ENCODE measurements at places on chromosomes 12 and 14.

GRCh38 chr12:75047885-75048525 is 161.6 kb downstream of the KCNC2 start:
- no peak for DNase-seq

- DNase-seq: no peak
Measured at GRCh38 chr12:39902821-39903220, 203.1 kb downstream of the SLC2A13 start.

DNA sequence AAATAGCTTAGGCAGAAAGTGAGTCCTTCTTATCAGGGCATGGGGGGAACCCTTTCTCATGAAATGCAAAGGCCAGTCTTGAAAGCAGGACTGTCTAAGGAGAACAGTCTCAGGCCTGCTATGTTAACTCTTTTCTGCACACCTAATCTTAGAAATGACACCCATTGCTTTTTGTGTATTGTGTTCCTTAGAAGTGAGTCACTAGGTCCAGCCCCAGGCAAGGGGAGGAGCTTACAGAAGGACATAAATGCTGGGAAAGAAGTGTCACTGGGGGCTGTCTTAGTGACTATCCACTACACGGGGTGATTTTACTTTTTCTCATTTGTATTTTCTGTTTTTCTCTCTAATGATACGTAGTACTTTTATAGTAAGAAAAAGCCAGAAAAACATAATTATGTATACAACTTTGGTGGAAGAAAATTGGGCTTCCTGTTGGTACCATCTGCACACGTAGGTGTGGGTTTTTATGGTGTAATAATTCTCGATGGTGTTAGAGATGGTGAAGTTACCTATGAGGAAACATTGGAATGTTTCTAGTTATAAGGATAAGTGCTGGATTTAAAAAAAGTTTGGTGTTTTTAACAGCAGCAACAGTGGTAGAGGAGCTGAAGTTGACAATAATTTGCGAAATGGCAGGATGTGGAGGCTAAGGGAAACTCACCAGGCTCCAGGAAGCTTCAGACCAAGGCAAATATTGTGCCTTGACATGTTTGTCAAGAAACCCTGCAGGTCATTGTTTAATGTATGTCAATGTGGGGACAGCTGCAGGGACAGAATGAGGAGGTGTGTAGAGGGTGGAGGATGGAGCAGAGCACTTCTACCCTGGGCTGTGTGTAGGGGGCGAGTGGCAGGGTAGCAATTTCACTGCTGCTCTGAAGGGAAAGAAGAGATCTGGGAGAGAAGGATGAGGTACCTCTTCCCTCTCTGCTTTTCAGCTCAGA is 214.9 kb downstream of the KTN1 start:
- no peak for DNase-seq

- no peak for DNase-seq
Measured at GRCh38 chr12:62868820-62869219, 66.1 kb downstream of the PPM1H start.

- no peak for DNase-seq
Measured at GRCh38 chr12:24555730-24556129, 393.2 kb downstream of the BCAT1 start.

DNA sequence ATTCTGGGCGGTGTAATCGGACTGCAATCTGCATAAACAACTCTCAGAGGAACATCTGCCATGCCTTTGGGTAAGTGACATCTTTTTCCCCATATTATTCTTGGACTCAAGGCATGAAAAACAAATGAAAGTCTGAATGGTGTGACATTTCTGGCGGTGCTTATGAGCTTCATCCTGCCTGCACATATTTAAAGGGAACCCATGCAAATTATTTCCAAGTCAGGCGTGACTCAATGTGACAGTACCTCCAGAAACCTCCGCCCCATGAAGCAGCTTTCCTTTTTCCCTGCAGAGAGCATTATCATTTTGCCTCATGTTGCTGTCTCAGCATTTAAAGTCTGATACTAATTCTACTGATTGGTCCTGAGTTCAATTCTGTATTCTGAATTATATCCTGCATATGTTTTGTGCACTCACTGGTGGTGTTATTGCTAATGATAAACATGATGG is 585.4 kb downstream of the SNAPC1 start:
- no peak for DNase-seq

DNA sequence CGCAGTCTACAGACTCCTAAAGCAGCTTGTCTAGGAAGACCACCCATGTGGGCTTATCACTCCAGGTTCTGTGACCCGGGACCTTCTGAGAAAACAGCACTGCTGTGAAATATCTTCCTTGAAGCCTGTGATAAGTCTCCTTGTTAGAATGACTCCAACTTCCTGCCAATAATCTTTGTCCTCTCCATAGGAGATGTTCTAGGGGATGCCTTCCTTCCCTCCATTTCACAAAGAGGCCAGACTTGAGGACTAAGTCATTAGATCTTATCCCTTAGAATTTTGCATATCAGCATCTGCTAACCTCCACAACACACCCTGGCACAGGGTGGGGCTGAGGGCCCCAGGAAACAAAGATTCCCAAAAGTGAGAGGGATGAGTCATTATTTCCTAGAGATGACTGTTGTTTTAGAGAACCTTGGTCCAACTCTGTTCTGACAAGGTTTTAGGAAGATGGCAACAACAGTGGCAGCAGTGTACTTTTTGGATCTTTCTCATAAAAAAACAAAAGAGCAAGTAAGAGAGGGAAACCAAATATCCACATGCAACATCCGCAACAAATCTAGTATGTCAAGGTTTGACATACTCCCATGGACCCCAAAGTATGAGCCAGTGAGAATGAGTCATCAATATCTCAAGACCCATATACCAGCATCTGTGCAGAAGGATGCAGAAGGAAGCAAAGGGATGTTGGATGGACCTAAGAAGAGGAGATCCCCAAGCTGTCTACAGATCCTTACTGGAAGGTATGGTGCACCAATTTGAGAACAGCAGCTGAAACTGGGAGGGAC is 6.0 kb downstream of the LTB4R start:
- no peak for DNase-seq

GRCh38 chr12:1932264-1932777 is 13.9 kb upstream of the CACNA2D4 start:
- no peak for DNase-seq

- no peak for DNase-seq
Measured at GRCh38 chr12:92879698-92880322, 49.3 kb downstream of the EEA1 start.

GRCh38 chr12:13004361-13004760 is 4.3 kb upstream of the HEBP1 start:
- no peak for DNase-seq

- DNase-seq: peak; percentile 8
Measured at GRCh38 chr14:23182372-23183157, 895 bp downstream of the SLC7A8 start.

DNA sequence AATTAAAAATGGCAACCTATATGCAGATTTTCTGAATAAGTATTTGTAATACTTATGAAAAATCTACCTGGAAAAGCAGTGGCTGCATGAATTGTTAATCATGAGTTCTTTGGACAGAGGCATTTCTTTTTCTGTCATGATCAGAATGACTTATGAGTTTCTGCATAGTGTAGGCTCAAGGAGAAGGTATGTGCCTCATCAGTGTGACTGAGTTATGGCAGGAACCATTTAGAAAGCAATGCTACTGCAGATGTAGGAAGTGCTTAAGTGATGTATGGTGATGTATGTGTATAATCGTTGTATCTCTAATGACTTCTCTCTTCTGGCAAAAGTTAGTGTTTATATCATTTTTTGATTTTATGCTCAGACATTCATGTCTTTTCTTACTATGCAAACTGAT is 816.4 kb upstream of the FBXO33 start:
- no peak for DNase-seq

DNA sequence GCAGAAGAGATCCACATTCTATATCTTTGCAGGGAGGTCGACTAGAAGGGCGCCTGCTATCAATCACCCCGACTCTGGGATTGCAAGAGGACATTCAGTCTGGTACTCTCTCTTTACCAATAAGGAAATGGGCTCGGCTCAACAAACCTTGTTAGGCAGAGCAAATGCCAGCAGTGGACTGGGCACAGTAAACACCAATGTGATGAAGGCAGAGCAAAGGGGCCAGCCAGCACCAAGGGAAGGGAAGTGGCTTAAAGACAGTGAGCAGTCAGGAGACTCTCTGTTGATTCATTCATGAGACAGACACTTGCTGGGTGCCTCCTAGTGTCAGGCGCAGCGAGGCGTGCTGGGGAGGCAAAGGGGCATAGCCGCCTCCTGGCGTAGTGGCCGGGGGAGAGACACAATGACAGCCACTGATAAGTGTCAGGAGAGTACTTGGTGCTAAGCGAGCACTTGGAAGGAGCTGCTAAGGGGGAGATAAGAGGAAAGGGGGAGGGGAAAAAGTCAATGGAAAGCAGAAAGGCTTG is 34.1 kb downstream of the TMCC3 start:
- no peak for DNase-seq

DNA sequence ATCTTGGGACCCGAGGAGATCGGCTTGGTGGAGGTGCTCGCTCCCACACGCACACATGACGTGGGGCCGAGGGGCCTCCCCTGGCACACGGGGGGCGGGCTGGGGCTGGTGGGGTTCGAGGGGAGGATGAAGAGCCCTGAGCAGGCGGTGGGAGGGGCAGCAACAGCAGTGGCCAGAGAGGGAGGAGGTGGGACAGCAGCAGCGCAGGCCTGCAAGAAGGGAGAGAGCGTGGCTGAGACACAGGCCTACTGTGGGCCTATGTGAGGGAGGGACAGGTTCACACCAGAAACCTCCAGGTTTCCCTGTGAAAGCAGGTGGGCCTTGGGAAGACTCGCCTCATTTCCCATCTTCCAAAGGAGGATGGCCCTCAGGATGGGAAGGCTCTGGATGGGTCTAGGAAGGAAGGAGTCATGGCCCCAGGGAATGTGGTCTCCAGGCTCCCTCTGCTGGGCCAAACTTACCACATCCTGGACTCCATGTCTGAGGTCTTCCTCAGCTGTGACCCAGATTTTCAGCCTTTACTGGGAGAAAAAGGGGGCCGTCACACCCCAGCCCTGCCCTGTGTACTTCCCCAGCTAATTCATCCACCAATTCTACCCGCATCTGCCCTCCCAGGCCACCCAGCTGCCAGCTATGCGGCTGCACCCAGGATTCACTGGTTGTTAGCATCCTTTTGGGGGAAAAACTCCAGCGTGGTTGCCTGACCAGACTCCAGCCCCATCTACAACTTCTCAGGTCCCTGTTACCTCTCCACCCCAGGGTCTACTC is 2.8 kb downstream of the PIANP start:
- no peak for DNase-seq

- no peak for DNase-seq
Measured at GRCh38 chr14:57182760-57183503, 85.8 kb downstream of the EXOC5 start.

GRCh38 chr12:80485222-80485987 is 41.4 kb downstream of the PTPRQ start:
- no peak for DNase-seq

DNA sequence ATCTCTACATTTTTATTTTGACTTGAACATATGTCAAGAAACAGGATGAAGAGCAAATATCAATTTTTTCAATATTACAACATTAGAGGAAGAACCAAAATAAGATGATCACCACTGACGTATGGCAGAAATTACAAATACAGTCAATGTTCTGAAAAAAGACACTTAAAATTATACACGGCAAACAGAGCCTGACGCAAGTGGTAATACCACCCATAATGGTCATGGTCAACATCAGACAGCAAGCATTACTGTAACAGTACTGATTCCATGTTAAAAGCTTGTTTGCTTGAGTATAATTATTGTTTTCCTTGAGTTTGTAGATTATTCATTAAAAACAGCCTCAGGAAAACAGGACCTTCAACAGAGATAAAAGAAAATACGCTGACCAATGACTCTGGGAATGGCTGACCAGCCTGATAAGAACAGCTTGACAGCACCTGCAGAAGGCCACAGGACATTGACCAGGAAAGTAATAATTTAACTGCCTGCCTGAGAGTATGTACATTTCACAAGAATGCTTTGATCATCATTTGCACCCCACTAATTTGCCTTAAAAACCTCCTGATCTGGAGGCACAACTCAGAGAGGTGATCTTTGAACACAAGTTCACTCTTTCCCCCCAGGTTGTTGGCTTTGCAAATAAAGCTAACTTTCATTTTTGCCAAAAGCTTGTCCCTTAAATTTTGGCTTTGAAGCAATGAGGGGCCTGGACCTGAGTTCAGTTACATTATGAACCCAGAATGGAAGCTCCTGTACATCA is 187.3 kb downstream of the IPO8 start:
- DNase-seq: no peak

GRCh38 chr12:108090107-108090899 is 38.8 kb upstream of the WSCD2 start:
- DNase-seq: no peak

DNA sequence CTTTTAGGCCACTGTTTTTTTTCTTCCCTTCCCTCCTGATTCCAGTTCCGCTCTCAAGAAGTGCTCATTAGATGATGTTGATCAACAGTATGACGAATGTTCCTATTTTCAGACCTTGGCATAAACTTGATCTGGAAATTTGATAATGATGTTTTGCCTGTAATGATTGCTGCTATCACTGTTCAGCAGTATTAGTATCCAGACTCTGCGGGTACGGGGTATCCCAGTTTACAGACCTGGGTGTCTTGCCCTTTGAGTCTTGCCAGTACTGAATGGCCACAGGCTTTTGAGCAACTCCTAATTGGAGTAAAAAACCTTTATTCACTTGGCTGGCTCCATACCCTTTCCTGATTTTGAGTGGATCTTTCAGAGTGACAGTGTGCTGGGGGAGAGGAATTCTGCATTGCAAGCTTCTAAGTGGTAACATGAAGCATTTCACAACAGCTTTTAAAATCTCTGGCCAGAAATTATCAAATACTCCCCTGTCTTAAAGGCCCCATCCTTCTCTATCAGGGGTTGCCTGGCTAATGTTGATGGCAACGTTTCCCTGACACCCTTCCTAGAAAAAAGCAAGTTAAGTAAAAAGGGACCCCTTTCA is 5.9 kb upstream of the ASB8 start:
- no peak for DNase-seq
